ENCODE measurements at places on chromosomes 2 and 18.

DNA sequence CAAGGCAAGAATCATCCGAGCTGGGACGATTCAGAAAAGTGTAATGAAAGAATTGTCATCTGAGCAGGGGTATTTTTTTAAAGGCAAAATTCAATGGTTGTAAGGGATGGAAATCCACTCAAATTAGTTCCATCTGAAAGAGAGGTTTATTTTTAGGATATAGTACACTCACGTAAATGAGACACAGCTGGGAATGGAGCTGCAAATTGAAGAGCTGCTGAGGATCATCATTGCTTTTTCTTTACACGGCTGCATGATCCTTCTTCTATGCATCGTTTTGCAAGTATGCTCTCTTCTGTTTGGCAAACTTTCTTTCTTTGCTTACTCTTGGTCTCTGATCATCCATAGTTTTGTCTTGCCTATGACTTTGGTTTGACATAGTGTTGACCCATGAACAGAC is 27.4 kb upstream of the CUL3 start:
- no peak for DNase-seq

GRCh38 chr2:156704132-156704531 is 268.0 kb downstream of the GPD2 start:
- DNase-seq, result no peak

GRCh38 chr2:188440849-188441248 is 149.2 kb downstream of the GULP1 start:
- no peak for DNase-seq

GRCh38 chr2:119117408-119117807 is 41.1 kb downstream of the C1QL2 start:
- DNase-seq, result no peak

- DNase-seq, result no peak
Observed at GRCh38 chr2:64227603-64228125, 83.4 kb upstream of the PELI1 start.

DNA sequence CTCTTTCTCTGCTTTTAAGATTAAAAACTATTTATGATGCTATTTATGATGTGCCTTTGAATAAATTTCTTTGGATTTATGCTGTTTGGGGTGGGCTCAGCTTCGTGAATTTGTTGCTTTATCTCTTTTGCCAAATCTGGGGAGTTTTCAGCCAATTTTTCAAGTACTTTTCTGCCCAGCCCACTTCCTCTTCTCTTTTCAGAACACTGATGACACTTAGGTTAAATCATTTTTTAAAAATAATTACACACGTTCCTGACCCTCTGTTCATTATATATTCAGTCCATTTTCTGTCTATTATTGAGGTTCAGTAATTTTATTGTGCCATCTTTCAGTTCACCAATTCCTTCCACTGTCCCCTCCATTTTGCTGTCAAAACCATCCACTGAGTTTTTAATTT is 14.8 kb upstream of the BCL2L11 start:
- no peak for DNase-seq

All from EL (cell line).